Activated T-helper 1 cell treated with anti-CD3 and anti-CD28 coated beads, Interleukin-12 subunit alpha, Interleukin-12 subunit beta, Interleukin-2, Interleukin-4 antibody, amounts not matched to agents 30 ng/mL and 10 ng/mL and 1 ng/mL, durations not matched to agents 14 hours and 24 hours and 36 hours (primary cell): ENCODE measurements at places on chromosomes 16 and 17. TPM values are rescaled to one million over a fixed set of nuclear protein-coding genes. Genes with fewer than 3 reads are reported as not detected.

The SLC16A6 gene
- 3.0 and 3.8 TPM in 2 replicates for total RNA-seq

The NTHL1 gene
- 50.0 and 52.7 TPM in 2 replicates for total RNA-seq

The TAT gene
- total RNA-seq, result not detected in 2 replicates

The RAB11FIP4 gene
- total RNA-seq, result 28.7 and 29.8 TPM in 2 replicates

The SLC16A11 gene
- 0.34 and 0.47 TPM in 2 replicates for total RNA-seq

The GCGR gene
- total RNA-seq, result not detected in 2 replicates

The CSF3 gene
- total RNA-seq, result not detected in 2 replicates

The G6PC3 gene
- total RNA-seq, result 33.5 and 34.9 TPM in 2 replicates

The SLFN14 gene
- 0.05 and 0.10 TPM in 2 replicates for total RNA-seq

The PROCA1 gene
- 4.4 and 5.2 TPM in 2 replicates for total RNA-seq

The CLDN9 gene
- not detected in 2 replicates for total RNA-seq

The TMEM220 gene
- 0.98 and 1.3 TPM in 2 replicates for total RNA-seq

The CHD3 gene
- total RNA-seq, result 125 and 133 TPM in 2 replicates

The ACACA gene
- 110 and 122 TPM in 2 replicates for total RNA-seq

The KRTAP9-3 gene
- total RNA-seq, result not detected in 2 replicates

The RBL2 gene
- total RNA-seq, result 61.5 and 66.1 TPM in 2 replicates

The KCTD11 gene
- total RNA-seq, result 5.3 TPM in 2 replicates

The C16orf92 gene
- total RNA-seq, result not detected in 2 replicates

The TBC1D3K gene
- not detected in 2 replicates for total RNA-seq

The TP53TG3C gene
- total RNA-seq, result not detected in 2 replicates

The METRN gene
- total RNA-seq, result 21.8 and 29.6 TPM in 2 replicates

The ACE gene
- total RNA-seq, result 0.36 and 0.59 TPM in 2 replicates

The MATCAP1 gene
- 45.5 and 48.2 TPM in 2 replicates for total RNA-seq
